ENCODE measurements at places on chromosomes 2 and 18. TPM values are rescaled to one million over a fixed set of nuclear protein-coding genes. Genes with fewer than 3 reads are reported as not detected.

- DNase-seq = no peak
Observed at GRCh38 chr2:128635361-128635900, 316.8 kb upstream of the HS6ST1 start.

DNA sequence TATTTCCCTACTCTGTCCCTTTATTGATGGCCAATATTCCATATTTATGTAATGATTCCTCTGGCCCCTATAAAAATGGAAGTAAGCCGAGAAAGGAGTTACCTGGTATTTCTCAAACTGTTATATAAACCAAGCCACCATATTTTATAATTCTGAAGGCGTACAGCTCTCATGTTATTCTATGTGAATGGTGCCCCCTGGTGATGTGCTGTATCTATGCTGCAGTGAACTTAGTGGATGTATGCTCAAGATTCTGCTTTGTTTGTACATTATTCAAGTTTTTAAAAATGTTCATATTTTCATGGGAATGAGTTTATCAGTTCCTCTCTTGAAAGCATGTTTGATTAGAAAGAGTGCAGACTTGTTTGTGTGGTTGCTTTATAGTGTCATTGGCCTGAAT, 194.5 kb upstream of the LRRTM1 start:
- DNase-seq = no peak

DNA sequence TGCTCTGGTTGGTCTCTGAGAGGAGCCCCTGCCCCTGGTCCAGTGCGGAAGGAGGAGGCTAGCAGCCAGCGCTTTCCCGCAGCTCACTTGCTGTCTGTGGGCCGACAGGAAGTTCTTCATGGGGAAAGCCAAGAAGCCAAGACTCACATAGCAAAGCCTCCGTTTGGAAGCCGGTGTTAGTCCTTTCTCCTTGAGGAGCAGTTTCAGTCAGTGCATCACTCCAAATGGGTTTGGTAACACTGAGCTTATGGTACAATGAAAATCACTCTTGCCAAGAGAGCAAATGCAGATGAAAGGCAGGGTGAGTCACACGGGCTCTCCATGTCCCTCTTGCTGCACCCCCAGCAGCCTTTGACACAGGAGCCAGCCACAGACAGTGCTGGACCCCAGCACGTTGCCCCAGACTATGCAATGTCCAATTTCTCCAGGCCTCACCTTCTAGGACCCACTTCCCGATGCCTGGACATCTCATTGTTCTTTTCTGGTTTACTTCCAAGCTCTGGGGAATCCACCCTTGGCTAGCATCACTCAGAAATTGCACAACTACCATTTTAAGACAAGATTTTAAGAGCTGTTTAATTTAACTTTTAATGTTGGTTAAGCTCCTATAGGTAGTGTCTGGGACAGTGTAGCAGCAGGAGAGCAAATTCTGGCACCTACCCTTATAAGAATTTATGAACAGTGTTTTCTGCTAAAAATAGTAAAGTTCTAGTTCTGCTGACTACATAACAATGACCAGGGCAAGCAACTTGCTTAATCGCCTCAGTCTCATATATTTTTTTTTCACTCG, 174.9 kb downstream of the ASB1 start:
- no peak for DNase-seq

RNF152 gene
- 26.7 TPM for total RNA-seq

DNA sequence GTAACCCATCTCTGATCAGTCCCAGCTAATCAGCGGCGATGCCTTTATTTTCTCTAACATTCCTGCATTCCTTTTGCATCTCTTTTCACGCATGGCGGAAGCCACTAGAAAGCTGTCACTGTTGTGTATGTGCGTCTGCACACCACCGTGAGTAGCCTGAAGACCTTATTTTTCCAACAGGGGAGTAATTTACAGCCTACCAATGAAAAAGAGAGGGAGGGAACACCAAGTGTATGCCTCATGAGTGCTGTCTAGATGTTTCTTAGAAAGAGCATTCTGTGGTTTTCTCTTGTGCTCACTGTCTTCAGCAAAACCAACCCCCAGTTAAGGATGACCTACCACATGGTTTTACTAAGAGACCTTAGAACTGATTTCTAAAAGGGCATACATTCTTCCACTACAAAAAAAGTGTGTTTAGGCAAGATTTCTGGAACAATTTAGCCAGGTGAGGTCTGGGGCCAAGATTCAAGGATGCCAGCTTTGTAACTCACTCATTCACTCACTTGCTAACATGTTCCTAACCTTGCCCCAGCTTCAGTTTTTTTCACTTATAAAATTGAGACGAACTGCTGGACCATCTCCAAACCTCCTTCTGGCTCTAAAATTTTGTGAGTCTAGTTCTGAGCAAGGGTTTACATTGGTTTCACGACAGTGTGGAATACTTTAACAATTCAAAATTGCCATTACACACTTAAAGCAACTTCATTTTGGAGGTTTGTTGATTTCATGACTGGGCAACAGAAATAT, 51.4 kb downstream of the BCL2 start:
- DNase-seq = no peak

DNA sequence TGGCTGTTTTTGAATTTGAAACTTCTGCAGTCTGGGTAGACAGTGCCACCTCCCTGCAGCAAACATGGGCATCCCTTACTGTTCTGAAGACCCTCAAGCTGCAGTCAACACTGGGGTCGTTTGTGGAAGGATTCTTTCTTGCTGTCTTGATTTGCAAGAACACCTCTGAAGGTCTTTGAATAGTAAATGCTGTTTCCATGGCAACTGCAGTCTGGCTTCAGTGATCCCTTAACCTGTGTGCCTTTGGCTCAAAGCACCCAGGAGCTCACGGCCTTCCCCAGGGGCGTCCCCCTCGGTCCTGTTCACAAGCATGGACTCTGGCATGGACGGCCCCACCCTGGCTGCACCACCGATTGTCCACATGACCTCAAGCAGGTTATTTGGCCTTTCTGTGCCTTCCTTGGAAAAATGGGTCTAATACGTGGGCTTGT, 38.3 kb downstream of the LRRFIP1 start:
- DNase-seq = no peak

ZNG1B gene
- 25.6 TPM for total RNA-seq

DNA sequence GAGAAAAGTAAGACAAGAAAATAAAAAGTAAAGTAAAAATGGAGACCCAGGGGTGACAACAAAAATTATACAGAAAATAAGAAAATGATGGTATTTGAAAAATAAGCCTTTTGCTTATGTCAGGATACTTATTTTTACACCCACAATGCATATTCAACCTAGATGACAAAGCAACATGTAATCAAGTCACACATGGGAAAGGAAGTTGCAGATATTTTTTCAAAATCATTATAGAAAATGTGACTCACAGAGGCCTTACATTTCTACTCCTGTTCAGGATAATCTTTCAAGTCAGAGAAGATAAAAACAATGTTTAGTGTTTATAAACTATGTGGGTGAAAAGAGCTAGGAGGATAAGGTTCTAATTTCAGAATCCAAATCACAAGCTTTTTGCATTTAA, 275.3 kb upstream of the UBE2E3 start:
- DNase-seq = no peak

GRCh38 chr2:172261292-172261691, 158.6 kb upstream of the DLX2 start:
- no peak for DNase-seq

- no peak for DNase-seq
Observed at GRCh38 chr2:69279931-69280681, 106.9 kb downstream of the GFPT1 start.

- no peak for DNase-seq
Observed at GRCh38 chr2:168009900-168010299, 237.5 kb downstream of the STK39 start.

SLC11A1 gene
- 0.05 TPM for total RNA-seq

GALNT5 gene
- total RNA-seq = 0.48 TPM

- no peak for DNase-seq
Observed at GRCh38 chr2:32902986-32903385, 43.8 kb upstream of the LTBP1 start.

PRKAG3 gene
- not detected for total RNA-seq

DNA sequence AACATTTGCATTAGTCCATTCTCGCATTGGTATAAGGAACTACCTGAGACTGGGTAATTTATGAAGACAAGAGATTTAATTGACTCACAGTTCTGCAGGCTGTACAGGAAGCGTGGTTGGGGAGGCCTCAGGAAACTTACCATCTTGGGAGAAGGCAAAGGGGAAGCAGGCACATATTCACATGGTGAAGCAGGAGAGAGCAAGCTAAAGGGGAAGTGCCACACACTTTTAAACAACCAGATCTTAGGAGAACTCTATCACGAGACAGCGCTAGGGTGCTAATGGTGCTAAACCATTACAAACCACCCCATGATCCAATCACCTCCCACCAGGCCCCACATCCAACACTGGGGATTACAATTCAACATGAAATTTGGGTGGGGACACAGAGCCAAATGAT, 201.7 kb upstream of the MGAT5 start:
- DNase-seq = no peak

- DNase-seq = no peak
Observed at GRCh38 chr2:177721818-177722567, 329.4 kb downstream of the AGPS start.

DNA sequence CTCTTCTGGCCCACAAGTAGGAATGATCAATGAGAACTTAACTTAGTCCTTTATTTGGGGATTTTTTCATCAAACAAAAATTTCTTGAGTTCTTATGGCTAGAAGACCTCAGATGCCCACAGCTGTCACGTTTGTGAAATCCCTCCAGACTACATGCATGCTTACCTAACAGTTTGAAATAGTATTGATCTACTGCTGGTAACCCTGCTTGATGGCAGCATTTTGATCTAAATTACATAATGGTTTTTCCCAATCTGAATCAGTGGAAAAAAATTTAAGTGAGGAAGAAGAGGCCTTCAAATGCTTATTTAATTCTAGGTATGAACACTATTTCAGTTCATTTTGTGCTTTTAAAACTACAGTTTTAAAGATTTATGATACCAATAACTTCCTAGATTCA, 13.9 kb downstream of the ERMN start:
- no peak for DNase-seq

- DNase-seq = no peak
Observed at GRCh38 chr2:241599615-241600014, 37.3 kb downstream of the THAP4 start.

- DNase-seq = no peak
Observed at GRCh38 chr2:160010361-160011145, 51.9 kb downstream of the PLA2R1 start.

DNA sequence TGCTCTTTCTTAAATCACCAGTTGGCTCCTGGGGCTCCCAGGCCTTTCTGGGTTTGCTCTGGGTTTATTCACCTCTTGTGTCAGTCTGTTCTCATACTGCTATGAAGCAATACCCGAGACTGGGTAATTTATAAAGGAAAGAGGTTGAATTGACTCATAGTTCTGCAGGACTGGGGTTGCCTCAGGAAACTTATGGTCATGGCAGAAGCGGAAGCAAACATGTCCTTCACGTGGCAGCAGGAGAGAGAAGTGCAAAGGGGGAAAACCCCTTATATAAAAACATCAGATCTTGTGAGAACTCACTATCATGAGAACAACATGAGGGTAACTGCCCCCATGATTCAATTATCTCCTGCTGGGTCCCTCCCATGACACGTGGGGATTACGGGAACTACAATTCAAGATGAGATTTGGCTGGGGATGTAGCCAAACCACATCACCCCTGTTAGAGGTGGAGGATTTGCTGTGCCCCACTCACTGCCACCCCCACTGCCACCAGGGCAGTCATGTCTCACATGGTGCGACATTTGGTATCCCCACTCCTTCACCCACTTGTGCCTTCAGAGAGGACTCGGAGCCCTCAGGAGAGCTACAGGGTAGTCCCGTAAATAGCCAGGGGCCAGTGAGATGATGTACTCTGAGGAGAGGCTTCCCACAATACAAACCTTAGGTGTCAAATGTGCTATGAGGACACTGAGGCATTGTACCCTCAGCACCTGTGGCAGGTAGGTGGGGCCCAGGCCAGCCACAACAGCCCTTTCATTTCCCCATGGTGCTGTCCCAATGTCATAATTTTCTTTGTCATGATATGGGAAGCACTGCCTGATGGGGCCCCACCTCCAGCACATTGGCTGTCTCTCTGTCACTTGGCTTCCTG, 35.7 kb downstream of the CDC42EP3 start:
- DNase-seq = no peak

GRCh38 chr18:56861244-56861643, 210.1 kb downstream of the WDR7 start:
- no peak for DNase-seq

- DNase-seq = no peak
Observed at GRCh38 chr2:86645752-86646151, 22.1 kb upstream of the RNF103 start.

GRCh38 chr2:28350791-28351285, 41.8 kb upstream of the FOSL2 start:
- no peak for DNase-seq

DSC3 gene
- 2.0 TPM for total RNA-seq

GRCh38 chr2:62539606-62540407, 33.8 kb upstream of the TMEM17 start:
- no peak for DNase-seq

- no peak for DNase-seq
Observed at GRCh38 chr18:23220355-23220754, 85.1 kb downstream of the CABLES1 start.

DNA sequence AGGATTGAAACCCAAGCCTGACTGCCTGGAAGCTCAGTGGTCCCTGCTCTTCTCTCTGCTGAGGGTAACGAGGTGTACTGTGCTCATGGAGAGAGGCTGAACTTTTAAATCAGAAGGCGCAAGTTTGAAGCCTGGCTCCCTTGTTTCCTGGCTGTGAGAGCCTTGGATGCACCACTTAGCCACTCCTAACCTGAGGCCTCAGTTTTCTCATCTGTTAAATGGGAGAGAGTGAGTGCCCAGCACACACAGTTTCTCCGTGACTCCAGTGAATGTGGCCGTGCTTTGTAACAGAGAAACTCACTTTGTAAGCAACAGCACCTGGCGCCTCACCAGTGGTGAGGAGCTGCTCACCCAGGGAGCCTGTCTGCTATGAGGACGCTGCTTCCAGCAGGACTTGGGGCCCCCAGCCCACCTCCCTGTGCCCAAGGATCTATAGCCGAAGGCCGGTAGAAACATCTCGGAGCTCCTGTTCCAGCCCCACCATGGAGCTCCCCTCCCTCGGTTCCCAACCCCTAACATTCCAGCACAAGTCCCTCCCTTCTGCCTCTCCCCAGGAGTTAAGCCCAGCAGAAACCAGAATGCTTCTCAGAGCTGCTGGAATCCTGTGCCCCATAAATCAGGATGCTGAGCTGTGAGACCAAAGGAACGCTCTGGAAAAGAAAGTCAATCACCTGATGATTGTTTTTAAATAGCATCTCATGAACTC, 20.3 kb upstream of the KCNK3 start:
- DNase-seq = no peak

- no peak for DNase-seq
Observed at GRCh38 chr18:48991676-48992075, 40.9 kb upstream of the SMAD7 start.

- no peak for DNase-seq
Observed at GRCh38 chr2:221612161-221612560, 40.1 kb upstream of the EPHA4 start.

SPC25 gene
- 1.6 TPM for total RNA-seq

- no peak for DNase-seq
Observed at GRCh38 chr2:8477552-8478470, 204.0 kb upstream of the ID2 start.

SH3BP4 gene
- total RNA-seq = 62.5 TPM

GRCh38 chr2:10079870-10080535, at the start of gene CYS1:
Gene CYS1 (minus strand): TSS chr2:10080411. CDS start chr2:10080223, 188 bp downstream.
- DNase-seq = no peak
